Motor neuron (in vitro differentiated cells): ENCODE measurements at places on chromosomes 7 and 10. TPM values are rescaled to one million over a fixed set of nuclear protein-coding genes. Genes with fewer than 3 reads are reported as not detected.

GRCh38 chr10:79393221-79393923 is 46.1 kb downstream of the PPIF start:
- ATAC-seq = no peak

DNA sequence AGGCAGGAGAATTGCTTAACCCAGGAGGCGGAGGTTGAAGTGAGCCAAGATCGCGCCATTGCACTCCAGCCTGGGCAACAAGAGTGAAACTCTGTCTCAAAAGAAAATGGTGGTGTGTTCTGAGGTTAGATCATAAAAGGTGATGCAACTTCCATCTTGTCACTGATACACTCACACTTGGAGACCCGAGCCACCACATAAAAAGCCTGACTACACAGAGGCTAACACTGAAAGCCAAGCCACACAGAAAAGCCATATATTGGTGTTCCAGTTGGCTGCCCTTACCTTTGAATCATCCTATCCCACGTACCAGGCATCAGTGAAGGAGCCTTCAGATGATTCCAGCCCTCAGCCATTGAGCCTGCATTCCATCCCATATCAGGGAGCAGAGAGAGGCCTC is 4.0 kb downstream of the MORN4 start:
- ATAC-seq = no peak

GRCh38 chr7:155204744-155205367 is 92.8 kb upstream of the INSIG1 start:
- no peak for ATAC-seq

- no peak for ATAC-seq
Observed at GRCh38 chr10:79021948-79022499, 46.7 kb upstream of the ZMIZ1 start.

GRCh38 chr7:2000153-2000687 is 232.5 kb downstream of the MAD1L1 start:
- no peak for ATAC-seq

GRCh38 chr10:120749072-120749471 is 102.1 kb upstream of the WDR11 start:
- no peak for ATAC-seq

DNA sequence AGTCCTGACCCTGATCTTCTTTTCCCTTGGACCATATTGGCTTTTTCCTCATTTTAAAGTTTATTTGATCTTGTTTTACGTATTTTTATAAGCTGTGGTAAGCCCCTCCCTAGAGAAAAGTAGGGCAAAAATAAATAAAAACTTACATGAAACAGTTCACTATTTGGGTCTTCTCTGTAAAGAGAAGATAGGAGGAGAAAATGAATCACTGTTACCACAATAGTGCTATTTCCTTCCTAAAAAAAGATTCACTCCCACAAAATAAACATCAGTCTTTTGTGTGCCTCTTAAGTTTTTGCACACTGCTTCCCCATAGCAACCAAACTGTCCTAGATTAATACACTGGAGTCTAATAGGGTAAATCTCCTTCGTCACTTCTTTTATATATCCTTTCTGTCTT is 1.4 kb upstream of the SVIL start:
- no peak for ATAC-seq

DNA sequence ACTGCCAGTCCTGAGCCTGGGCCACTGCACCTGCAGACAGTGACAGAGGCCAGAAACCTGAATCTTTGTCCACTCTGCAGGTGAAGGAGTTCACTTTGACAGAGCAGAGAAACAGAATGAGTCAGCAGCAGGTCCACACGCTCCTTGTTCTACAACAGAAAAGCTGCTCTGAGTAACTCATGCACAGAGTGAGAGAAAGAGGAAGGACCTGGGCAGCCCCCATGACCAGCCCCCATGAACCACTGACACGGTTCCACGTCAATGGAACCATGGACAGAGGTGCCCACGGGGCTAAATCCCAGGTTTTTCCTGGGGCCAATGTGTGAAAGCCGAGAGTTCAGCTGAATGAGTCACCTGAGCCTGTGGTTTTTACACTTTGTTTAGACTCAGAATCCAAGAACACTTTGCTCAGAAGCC is 40.8 kb upstream of the CTBP2 start:
- peak; percentile 42 for ATAC-seq

- no peak for ATAC-seq
Observed at GRCh38 chr7:3092468-3092867, 48.8 kb upstream of the CARD11 start.

DNA sequence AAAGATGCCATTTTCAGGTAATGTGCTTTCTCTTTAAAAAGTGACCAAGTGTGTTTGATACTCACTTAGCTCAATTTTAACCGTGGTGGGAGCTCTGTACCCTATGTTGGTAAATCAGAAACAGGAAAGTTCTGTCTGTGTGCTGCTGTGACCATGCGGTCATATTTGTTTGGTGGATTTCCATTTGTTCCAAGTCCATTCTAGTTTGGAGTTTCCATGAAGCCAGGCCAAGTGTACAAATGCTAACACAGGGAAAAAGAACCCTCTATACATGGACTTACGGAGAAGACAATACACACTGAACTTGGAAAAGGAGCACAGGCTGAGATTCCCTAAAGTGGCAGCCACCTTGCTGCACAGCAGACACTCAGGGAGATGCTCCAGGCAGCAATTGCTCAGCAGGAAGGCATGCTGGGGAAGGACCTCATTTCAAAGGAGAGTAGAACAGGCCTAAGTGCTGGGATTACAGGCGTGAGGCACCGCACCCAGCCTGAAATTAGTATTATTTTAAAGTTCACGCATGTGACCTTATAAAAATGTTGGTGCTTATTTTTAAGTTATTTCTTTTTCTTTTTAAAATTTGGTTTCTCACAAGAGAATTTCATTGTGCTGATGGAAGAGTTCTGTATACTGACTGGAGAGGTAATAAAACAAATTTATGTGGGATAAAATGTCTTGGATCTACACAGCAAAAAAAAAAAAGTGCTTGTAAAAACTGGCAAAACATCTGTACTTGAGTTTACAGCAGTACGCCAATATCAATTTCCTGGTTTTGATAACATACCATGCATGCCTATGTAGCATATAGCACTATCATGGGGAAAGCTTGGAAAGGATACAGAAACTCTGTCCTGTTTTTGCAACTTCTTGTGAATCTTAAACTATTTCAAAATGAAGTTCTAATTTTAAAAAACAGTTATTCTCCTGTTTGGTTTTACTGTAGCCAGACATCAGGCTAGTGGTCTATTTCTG is 436.2 kb downstream of the KCNMA1 start:
- no peak for ATAC-seq

DNA sequence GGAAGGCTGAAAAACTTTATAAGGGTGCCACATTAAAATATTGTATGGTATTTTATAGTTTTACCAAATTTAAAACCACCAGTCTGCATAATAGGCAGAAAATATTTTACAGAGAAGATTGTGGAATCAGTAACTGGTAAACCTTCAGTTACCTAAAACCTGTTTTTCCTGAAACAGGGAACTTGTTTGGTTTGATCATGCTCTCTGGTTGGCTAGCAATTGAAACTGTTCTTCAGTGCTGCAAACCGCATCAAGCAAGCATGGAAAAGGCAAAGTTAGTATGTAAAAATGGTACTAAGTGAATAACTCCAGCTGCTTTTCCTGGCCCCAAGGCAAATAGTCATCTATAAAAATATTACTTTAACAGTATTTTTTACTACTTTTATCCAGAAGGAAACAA is 316.9 kb upstream of the LRRN3 start:
- no peak for ATAC-seq

- ATAC-seq = no peak
Observed at GRCh38 chr7:17608114-17608833, 309.8 kb downstream of the AHR start.

DNA sequence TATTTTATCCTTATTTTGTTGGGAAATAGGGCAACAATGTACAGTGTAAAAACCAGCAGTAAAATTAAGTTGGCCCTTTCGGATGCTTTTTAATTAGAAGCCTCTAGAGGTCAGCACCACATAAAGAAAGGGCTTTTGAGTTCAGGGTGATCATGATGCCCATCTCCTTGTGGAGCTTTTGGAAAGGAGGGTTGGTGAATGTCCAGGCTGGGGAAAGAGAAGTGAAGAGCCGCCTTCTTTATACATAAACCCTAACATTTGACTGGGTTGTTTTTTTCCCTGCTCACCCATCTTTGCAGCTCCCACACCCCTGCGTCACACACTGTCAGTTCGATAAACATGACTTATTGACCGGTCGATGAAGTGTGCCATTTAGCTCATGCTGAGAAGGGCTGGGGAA is 29.8 kb downstream of the MTURN start:
- ATAC-seq = peak; percentile 35

DNA sequence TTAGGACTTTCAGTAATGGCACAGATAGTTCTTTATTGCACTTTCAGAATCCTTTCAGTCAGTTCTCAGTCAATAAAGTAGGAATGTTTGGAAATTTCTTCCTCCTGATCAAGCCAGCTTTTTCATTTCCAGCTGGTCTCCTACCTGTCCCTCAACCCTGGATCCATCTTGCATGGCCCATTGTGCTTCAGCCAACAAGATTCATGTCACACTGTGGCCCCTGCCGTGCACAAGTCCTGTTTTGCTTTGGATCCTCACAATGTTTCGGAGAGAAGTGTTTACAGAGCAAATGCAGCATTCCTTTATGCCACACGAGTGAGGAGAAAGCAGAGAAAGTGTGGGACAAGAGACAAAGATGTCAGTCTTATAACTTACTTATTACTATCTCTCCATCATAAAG is 1694.7 kb upstream of the LRRTM3 start:
- ATAC-seq = no peak

DNA sequence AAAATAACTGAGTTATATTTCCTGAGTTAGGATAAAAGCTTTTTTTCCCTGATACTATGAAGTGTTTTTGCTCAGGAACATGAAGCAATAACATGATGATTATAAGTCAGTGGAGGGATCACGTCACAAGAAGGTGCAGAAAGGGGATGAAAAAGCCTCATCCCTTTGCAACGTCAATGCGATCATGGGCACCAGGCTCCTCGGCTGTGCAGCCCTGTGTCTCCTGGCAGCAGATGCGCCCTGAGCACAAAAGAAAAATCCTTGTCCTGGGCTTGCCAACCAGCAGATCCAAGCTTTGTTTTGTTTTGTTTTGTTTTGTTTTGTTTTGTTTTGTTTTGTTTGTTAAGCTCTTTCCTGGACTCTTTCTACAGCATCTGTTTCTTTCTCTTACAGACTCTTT is 103.5 kb upstream of the PRSS1 start:
- ATAC-seq = no peak

- ATAC-seq = peak; percentile 90
Observed at GRCh38 chr10:31603235-31604087, 284.4 kb downstream of the ZEB1 start.

- peak; percentile 69 for ATAC-seq
Observed at GRCh38 chr10:79089632-79090031, 20.9 kb downstream of the ZMIZ1 start.

DNA sequence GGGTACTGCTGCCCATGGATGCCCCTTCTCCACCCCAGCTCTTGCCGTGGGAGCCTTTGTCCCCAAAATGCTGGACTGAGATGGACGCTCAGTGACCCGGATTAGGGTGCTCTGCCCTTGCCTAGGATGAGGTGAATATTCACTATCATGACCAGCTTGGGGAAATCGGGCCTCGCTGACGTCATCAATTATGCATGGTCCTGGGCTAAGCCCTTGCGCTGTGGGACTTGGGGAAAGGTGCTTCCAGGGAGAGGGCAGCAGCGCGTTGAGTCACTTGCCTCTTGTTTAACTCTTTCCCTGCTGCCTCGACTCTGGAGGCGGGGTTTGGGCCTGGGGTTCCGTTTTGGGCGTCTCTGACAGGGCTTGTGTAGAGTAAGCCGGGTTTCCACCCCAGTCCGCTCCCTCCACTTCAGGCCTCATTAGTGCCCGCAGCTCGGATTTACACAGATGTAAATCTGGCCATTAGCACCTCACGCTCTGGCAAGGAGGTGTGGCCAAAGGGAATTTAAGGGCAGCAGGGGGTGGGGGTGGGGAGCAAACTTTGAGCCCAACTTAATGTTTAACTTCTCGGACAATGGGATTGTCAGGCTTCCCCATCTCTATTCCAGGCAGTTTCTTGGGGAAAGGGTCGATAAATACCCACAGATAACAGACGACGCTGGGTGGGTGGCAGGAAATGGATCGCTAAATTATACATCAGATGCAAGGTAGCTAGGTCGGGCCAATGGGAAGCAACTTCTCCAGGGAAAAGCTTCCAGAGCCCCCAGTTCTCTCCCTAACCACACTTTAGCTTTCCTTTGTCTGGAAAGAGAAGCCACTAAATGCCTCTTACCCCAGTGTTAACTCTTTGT is 51.3 kb upstream of the TCF7L2 start:
- ATAC-seq = peak; percentile 96

DNA sequence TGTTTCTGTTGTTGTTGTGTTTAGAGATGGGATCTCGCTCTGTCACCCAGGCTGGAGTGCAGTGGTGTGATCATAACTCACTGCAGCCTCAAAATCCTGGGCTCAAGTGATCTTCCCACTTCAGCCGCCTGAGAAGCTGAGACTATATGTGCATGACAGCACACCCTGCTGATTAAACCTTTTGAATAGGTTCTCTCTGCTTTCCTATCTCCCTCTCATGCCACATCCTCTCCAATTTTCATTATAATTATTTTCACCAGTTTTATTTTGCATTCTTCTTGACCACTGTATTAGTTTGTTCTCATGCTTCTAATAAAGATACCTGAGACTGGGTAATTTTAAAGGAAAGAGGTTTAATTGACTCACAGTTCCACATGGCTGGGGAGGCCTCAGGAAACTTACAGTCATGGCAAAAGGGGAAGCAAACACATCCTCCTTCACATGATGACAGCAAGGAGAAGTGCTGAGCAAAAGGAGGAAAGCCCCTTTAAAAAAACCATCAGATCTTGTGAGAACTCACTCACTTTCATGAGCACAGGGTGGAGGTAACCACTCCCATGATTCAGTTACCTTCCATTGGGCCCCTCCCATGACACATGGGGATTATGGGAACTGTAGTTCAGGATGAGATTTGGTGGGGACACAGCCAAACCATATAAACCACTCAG is 12.9 kb downstream of the AGK start:
- no peak for ATAC-seq

- ATAC-seq = no peak
Observed at GRCh38 chr7:157358041-157358752, 21.4 kb downstream of the DNAJB6 start.

- no peak for ATAC-seq
Observed at GRCh38 chr10:77377678-77378352, 259.8 kb downstream of the KCNMA1 start.

GRCh38 chr7:35792472-35792871 is 8.4 kb upstream of the SEPTIN7 start:
- no peak for ATAC-seq

GRCh38 chr7:45721686-45722598 is 147.8 kb downstream of the ADCY1 start:
- ATAC-seq = peak; percentile 54

DCLRE1A gene
- total RNA-seq = 10.0 TPM in 2 replicates

CYP26C1 gene
- 0.07 and 0.22 TPM in 2 replicates for total RNA-seq

ZNF511 gene
- total RNA-seq = 22.7 and 27.5 TPM in 2 replicates

SAP25 gene
- 1.1 and 2.5 TPM in 2 replicates for total RNA-seq

TMEM196 gene
- total RNA-seq = 12.2 and 13.0 TPM in 2 replicates

GPC2 gene
- total RNA-seq = 17.0 and 21.3 TPM in 2 replicates

PTPN12 gene
- 24.5 and 31.1 TPM in 2 replicates for total RNA-seq

FGFR2 gene
- total RNA-seq = 19.2 and 21.2 TPM in 2 replicates

SH2D4B gene
- 0.52 and 1.3 TPM in 2 replicates for total RNA-seq

SPDYE5 gene
- total RNA-seq = 0.46 and 0.92 TPM in 2 replicates

PDCD11 gene
- total RNA-seq = 20.6 and 22.1 TPM in 2 replicates

CALCR gene
- not detected in 2 replicates for total RNA-seq

LRIT2 gene
- 0.05 and 0.08 TPM in 2 replicates for total RNA-seq

WNT2 gene
- total RNA-seq = 0.44 and 0.66 TPM in 2 replicates

P4HA1 gene
- total RNA-seq = 56.8 and 64.3 TPM in 2 replicates
